Gastroesophageal sphincter (tissue), 4 donors: ENCODE measurements at places on chromosomes 12 and 14.

GRCh38 chr14:50830932-50831725, at the start of gene NIN:
TSS of gene NIN (minus strand) at chr14:50831162. CDS start at chr14:50822056, 9,106 bp downstream.
- no peaks in the 10 kb centered on the region for H3K4me1 ChIP-seq
- ATAC-seq = peak; percentile 98
- peak within 1 kb of the TSS; percentile 95 for H3K27ac ChIP-seq
- no peaks in the 10 kb centered on the region for H3K36me3 ChIP-seq

GRCh38 chr12:88144546-88145468, 2.7 kb downstream of the TMTC3 start:
- H3K36me3 ChIP-seq = no peaks in the 10 kb centered on the region
- H3K27ac ChIP-seq = no peak overlapping the region
- no peak for ATAC-seq
- no peaks in the 10 kb centered on the region for H3K27me3 ChIP-seq
- no peak overlapping the region for H3K4me3 ChIP-seq

- peaks cover 25% of the 10 kb centered on the region for H3K4me1 ChIP-seq
- H3K27me3 ChIP-seq = no peaks in the 10 kb centered on the region
- H3K36me3 ChIP-seq = peaks cover 4% of the 10 kb centered on the region
- H3K27ac ChIP-seq = no peak overlapping the region
Observed at GRCh38 chr14:89225607-89226006, 191.4 kb downstream of the FOXN3 start.

GRCh38 chr14:26204366-26204727, 393.5 kb downstream of the NOVA1 start:
- H3K4me1 ChIP-seq = no peaks in the 10 kb centered on the region
- H3K4me3 ChIP-seq = no peak overlapping the region
- no peak for ATAC-seq
- H3K36me3 ChIP-seq = no peaks in the 10 kb centered on the region
